Activated CD4-positive, alpha-beta T cell treated with anti-CD3 and anti-CD28 coated beads for 48 hours (primary cell): ENCODE measurements at places on chromosomes 1 and 21.

DNA sequence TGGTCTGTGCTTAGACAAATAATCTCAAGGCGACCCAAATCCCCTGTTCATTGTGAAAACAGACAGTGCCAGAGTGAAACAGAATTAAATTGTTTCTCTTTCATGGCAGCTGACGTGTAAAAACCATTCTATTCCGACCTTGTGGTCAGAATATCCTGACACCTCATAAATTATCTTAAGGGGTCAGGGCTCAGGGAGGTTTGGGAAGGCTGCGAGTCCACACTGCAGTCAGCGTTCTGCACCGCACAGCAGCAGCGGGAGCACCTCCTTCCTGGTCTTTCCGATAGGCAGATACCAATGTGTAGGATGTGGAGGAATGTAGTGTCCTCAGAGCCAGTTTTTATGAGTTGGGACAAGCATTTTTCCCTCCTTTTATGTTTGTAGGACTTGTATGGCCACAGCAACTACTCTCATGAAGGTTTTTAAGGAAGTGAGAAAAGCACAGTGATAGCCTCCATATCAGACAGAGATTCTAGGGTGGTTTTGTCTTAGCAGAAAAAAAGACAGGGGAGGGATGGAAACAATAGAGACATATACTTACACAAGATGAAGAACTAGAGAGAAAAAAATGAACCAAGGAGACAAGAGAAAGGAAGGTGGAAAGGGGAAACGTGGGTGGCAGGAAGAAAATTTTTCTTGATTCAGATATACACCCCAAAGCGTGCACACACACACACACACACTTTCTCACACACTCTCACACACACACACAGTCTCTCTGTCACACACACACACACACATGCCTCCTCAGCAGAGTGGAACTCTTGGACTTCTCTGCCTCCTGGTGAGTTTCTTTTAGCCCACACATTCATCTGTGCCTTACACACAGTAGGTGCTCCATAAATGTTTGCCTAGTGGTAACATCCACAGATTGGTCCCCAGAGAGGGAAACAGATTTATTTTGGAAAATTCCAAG, 68.6 kb downstream of the NTMT2 start:
- no peak for DNase-seq

DNA sequence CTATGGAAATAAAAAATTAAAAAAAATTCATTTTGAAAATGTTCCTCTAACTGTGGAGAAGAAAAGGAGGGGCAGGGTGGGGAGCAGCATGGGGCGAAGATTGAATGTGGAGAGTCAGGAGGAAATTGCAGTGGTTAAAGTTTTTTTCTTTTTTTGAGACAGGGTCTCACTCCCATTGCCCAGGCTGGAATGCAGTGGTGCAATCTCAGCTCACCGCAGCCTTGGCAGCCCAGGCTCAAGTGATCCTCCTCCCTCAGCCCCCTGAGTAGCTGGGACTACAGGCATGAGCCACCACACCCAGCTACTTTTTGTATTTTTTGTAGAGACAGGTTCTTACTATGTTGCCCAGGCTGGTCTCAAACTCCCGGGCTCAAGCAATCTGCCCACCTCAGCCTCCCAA, 67.6 kb downstream of the ADSS2 start:
- no peak for DNase-seq

- DNase-seq = no peak
These were observed 91.1 kb upstream of the UBE2U start for GRCh38 chr1:64112281-64112680.

DNA sequence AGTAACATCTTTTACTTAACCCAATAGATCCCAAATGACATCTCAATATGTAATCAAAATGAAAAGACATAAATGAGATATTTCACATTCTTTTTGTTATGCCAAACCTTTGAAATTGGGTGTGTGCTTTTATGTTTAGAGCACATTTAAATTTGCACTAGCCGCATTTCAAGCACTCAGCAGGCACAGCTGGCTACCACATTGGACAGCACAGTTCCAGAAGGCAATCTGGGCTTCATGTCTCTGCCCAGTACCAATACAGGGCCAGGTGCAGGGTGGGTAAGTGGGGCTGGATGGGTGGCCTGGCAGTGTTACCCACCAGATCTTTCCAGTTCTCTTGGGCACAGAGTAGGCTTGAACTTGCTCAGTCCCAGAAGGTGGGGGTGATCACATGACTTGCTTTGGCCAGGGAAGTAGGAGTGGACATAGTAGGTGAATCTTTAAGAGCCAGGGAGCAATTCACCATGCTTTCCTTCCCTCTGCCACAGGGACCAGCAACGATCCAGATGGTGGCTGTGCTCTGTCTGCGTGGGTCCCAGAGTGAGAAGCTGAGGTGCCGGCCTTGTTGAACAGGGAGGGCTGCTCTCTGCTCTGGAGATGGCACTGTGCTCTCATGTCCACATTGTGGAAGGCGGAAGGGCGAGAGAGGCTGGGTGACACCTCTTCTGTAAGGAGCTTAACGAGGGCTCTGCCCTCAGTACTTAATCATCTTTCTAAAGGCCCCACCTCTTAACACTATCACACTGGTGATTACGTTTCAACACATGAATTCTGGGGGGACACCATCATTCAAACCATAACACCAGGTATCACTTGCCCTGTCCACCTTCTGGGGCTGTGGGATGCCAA, 261.4 kb downstream of the GRIK3 start:
- DNase-seq = no peak

DNA sequence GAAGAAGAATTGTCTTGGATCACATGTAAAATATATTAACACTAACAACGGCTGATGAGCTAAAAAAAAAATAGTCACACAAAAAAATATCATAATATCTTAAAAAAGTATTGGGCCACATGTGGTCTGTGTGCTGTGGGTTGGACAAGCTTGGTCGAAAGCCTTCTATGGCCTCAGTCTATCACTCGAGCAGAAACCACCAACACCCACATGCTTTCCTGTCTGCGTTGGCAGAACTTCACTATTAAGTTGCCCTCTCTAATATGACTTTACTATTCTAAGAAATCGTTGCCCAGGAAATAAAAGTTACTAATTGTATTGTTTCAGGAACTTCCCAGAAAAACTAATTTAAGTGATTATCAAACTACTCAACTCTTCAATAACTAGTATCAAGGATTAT, 28.2 kb upstream of the ETS2 start:
- DNase-seq = no peak

GRCh38 chr1:48019714-48020315, 22.6 kb upstream of the TRABD2B start:
- DNase-seq = no peak

DNA sequence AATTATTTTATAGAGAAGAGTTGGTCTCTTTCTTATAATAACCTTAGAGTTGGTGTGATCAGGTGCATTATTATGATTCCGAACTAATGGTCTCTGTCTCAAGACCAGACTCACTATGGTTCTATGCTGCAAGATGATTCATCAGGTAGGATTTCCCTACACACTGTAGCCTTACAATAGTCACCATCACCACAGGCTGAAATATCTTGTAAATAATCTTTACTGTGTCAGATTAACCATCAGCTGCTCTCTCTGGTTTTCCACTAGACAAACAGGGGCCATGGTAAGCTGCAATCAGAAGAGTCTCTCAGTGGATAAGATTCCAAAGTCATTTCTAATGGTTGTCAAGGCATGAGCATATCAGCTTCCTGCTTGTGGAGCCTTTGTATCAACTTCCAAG, 4.4 kb upstream of the GBP4 start:
- DNase-seq = no peak
